ENCODE measurements at places on chromosomes 13 and 19.

DNA sequence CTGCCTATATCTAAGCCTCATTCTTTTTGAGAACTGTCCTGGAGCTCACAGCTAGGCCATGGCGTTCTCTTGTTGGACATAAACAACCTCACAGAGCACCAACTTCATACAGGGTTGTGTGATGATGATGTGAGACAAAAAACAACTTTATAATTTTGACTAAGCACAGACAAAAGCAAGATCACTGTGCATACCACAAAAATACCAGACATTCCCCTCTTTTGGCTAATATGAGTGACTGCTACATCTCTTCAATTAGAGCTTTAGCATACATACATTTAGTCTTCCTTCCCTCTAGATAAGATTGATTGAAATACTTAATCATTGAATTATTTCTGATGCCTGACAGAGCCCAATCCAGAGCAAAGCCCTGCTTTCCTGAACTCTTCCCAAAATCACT, 8.3 kb downstream of the MAB21L1 start:
- no peak overlapping the region for H3K27ac ChIP-seq
- H3K4me3 ChIP-seq = no peak overlapping the region
- no peaks in the 10 kb centered on the region for H3K27me3 ChIP-seq
- no peaks in the 10 kb centered on the region for H3K36me3 ChIP-seq
- H3K4me1 ChIP-seq = no peaks in the 10 kb centered on the region

- H3K27me3 ChIP-seq = no peaks in the 10 kb centered on the region
- no peak overlapping the region for H3K27ac ChIP-seq
- no peak for DNase-seq
- H3K4me1 ChIP-seq = no peaks in the 10 kb centered on the region
- H3K4me3 ChIP-seq = no peak overlapping the region
Observed at GRCh38 chr13:109209526-109209925, 576.9 kb downstream of the IRS2 start.

DNA sequence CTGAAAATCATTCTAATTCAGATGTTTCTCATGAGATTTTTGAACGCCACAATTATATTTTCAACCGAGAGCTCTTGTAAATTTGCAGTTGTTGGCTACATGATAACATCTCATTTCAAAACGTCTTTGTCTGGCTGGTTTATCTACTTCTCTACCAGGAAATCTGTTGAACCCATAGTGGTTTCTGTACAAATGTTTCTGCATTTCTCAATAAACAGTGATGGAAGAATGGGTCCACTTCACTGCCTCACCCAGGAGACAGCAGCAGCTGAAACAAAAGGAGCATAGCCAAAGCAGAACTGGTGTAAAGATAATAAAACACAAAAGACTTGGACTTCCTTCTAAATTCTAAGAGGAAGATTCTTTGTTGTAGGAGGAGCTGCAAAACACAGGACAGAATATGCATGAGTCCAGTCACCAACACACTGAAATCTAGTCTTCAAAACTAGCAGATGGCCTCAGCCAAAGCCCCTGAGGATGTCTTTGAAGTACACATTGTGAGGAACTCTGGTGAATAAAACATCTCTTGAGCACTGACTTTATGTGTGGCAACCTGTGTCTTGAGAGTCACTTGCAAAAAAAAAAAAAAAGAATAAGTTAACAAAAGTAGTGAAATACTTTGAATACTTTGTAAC, 68.6 kb upstream of the FGF14 start:
- no peaks in the 10 kb centered on the region for H3K27me3 ChIP-seq
- DNase-seq = no peak
- no peaks in the 10 kb centered on the region for H3K36me3 ChIP-seq
- no peak overlapping the region for H3K4me3 ChIP-seq
- H3K4me1 ChIP-seq = no peaks in the 10 kb centered on the region
- no peak overlapping the region for H3K27ac ChIP-seq

GRCh38 chr13:110522721-110523120, 38.8 kb downstream of the RAB20 start:
- no peaks in the 10 kb centered on the region for H3K27me3 ChIP-seq
- H3K4me3 ChIP-seq = no peak overlapping the region
- no peaks in the 10 kb centered on the region for H3K4me1 ChIP-seq
- H3K27ac ChIP-seq = no peak overlapping the region
- DNase-seq = no peak
- no peaks in the 10 kb centered on the region for H3K36me3 ChIP-seq

GRCh38 chr13:111143865-111144540, 28.9 kb downstream of the ARHGEF7 start:
- H3K27me3 ChIP-seq = no peaks in the 10 kb centered on the region
- peaks cover 8% of the 10 kb centered on the region for H3K4me1 ChIP-seq
- no peaks in the 10 kb centered on the region for H3K36me3 ChIP-seq
